Stimulated activated CD8-positive, alpha-beta memory T cell treated with anti-CD3 and anti-CD28 coated beads, Interleukin-7, amount 100 ng/mL, for 24 hours (primary cell): ENCODE measurements at places on chromosomes 2 and 18.

- DNase-seq, result no peak
Measured at GRCh38 chr2:11744631-11745394, 1.6 kb upstream of the LPIN1 start.

- no peak for DNase-seq
Measured at GRCh38 chr2:210007895-210008294, 5.5 kb downstream of the RPE start.

DNA sequence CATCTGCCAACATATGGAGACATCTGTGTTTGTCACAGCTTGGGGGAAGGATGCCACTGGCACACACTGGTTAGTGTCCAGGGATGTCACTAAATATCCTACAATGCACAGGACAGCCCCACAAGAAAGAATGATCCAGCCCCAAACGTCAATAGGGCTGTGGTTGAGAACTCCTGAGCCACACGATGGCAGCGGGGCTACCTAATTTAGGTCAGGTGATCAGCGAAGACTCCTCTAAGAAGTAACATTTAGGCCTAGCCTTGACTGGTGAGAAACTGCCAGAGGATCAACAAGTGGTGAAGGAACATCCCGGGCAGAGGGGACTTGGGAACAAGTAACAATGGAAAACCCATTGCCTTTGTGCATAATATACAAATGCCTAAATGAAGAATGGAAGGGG, 5.0 kb upstream of the TGIF1 start:
- no peak for DNase-seq

- no peak for DNase-seq
Measured at GRCh38 chr2:191696001-191696400, 18.1 kb downstream of the NABP1 start.

- DNase-seq, result no peak
Measured at GRCh38 chr2:229340086-229340760, 69.1 kb upstream of the PID1 start.

GRCh38 chr2:47905386-47906156, 727 bp downstream of the FBXO11 start:
- DNase-seq, result peak; percentile 33

DNA sequence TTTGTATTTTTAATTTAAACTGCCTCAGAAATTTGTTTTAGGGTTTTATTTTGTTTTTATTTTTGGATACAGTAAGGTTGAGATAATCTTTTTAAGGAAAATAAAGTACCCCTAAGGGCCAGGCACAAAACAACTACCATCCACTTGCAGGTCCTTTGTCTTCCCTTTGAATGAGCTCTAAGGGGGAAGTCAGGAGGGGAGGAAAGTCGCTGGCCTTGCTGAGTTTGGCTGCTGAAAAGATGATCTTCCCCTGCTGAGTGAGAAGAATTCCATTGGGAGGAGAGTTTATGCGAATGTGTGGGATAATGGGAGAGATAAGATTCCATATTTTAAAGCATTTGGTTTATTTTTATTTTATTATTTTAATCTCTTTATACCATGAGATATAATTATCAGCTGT, 100.7 kb downstream of the ARHGAP15 start:
- DNase-seq, result no peak

DNA sequence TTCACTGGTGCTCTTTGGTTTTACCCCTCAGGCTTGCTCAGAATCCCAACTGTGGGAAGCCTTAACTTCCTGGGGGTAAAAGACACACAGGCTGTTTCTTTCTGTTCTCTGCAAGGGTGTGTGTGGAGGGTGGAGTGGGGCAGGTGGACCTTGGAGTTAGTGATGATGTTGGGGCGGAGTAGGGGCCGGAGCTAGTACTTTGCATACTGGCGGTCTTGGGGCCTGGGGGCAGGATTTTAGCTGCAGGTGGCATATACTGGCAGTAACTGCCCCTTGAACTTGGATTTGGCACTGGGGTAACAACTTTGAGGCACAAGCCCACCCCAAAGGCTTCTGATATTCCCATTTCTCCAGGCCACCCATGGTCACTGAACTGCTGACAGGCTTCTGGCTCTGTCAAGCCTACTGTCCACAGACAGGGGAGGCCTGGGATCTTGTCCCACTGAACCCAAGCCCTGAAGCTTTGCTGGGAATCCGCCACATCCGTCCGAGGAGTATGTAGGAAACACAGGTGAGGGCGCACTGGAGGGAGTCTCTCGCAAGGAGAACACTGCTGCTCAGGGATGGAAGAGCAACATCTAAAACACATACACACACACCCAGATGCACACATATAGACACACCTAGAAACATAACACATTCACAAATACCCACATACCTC, 258.9 kb downstream of the DYSF start:
- DNase-seq, result no peak

- no peak for DNase-seq
Measured at GRCh38 chr2:56713161-56713676, 529.4 kb downstream of the CCDC85A start.

- no peak for DNase-seq
Measured at GRCh38 chr18:13605477-13605876, 120.9 kb downstream of the FAM210A start.

DNA sequence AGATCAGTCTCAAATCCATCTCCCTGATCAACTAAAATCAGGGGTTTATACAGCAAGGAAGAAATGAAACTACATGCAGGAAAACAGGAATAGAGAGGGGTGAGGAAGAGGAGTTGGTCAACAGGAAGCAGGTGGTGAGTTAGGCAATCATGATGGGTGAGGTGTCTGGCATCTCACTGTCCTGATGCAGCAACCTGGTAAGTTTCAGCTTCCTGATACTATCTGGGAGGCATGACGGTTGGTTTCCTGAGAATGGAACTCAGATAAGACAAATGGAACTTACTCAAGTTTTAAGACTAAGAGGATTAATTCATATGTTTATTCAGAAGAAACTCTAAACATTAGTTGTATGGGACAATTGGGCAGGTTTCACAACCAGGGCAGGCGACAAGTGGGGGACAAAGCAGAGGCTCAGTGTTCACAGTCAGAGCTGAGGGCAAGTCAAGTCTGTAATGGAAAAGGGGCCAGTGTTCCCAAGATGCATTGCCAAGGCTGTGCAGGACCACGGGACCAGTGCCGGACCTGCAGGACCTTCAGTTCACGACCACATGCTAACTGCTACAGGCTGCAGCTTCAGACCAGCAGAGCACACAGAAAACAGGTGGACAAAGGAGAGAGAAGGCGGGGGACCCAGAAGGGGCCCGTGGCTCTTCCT, 17.7 kb upstream of the GALM start:
- no peak for DNase-seq

DNA sequence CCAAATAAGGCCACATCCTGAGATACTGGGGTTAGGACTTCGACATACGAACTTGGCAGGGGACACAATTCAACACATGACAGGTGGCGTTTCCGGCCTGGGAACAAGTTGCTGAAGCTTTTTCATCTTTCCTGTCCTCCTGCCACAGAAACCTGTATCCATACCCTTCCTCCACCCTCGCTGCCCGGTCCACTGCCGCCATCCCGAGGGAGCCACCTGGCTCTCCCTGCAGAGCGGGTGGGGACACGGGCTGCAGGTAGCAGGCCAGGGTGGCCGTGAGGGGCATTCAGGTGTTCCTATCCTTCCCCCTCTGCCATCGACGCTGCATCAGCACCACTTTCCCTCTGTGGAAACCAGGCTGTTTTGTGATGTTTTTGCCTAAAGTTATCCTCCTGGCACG, 74.4 kb upstream of the TWIST2 start:
- DNase-seq, result no peak

- no peak for DNase-seq
Measured at GRCh38 chr2:19855542-19856431, 46.0 kb downstream of the TTC32 start.

GRCh38 chr2:23592898-23593751, 208.1 kb downstream of the KLHL29 start:
- no peak for DNase-seq

- DNase-seq, result no peak
Measured at GRCh38 chr2:237405006-237405559, 8.9 kb downstream of the COL6A3 start.

- DNase-seq, result no peak
Measured at GRCh38 chr2:207532676-207533075, 2.9 kb downstream of the CREB1 start.

DNA sequence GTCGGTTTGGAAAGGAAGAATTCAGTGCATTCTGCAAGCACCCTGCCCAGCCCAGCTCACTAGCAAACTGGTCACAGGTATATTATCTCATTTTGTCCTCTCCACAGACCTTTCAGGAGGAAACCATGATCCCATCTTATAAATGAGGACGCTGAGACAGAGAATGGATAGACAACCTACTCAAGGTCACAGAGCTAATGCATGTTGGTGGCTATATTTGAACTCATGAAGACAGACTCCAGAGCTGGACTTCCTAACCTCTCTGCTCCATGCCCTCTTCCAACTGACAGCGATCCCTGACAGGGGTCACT, 29.5 kb downstream of the SERPINB5 start:
- no peak for DNase-seq

DNA sequence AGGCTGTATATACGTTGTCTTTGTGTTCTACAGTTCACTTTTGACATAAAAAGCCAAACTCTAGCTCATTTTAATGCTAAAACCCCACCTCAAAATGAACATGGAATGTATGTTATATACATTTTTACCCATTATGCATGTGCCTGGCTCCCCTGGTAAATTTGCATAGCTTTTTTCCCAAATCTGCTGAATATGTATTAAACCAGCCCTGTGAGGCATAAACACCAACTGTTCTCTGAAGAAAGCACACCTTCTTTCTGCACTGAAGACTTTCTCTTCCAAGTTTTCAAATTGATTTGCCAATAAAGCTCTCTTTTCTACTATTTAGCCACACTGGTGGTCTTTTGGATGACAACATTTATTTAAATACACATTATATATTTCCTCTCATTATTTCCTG, 549.4 kb downstream of the TRIB2 start:
- no peak for DNase-seq

- DNase-seq, result no peak
Measured at GRCh38 chr2:27083410-27084296, 2.9 kb upstream of the KHK start.

DNA sequence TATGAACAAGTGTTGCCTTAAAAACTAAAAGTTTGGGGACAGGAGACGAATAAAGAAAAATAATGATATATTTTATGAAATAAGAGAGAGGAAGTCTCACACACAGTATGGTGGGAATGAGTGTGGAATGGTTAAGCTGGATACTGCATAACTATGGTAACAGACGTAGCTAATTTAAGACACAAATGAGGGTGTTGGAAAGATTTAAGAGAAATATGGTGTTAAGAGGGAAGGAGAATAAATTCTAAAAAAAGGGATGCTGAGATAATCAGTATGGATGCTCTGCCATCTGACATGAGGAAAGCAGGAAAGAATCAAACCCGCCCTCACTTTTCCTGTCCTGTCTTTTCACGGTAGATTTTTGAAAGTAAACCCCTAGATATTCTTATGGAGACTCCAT, 10.6 kb downstream of the ADD2 start:
- DNase-seq, result no peak

DNA sequence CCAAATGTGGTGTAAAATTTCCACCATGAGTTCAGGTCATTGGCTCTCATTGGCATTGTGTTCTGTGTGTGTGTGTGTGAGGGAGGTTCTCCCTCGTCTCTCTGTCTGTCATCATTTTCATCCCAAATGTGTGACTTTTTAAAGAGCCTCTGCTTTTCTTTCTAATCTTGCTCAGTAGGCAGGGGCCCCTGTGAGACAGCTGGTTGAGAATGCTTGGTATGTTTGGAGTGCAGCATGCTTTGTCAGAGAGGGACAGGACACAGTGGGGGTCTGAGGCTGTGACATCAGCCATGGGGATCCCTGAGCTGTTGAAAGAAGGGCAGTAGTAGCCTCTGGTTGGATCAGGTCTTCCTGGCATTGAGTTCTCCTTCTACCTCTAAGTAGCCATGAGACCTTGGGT, 10.6 kb downstream of the PTPRM start:
- no peak for DNase-seq

DNA sequence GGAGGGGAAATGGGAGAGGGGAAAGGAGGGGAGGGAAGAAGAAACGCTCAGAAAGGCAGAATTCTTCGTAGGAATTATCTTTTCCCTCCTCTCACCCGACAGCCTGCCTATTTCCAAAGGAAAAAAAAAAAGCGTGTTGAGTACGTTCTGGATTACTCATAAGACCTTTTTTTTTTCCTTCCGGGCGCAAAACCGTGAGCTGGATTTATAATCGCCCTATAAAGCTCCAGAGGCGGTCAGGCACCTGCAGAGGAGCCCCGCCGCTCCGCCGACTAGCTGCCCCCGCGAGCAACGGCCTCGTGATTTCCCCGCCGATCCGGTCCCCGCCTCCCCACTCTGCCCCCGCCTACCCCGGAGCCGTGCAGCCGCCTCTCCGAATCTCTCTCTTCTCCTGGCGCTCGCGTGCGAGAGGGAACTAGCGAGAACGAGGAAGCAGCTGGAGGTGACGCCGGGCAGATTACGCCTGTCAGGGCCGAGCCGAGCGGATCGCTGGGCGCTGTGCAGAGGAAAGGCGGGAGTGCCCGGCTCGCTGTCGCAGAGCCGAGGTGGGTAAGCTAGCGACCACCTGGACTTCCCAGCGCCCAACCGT, at the start of gene GAD1:
TSS of gene GAD1 (plus strand) at position 384 of the 589 bp plus-strand sequence. CDS start 1,705 bp downstream, outside the sequence.
- peak; percentile 40 for DNase-seq
